ENCODE measurements at places on chromosomes 5 and 9.

DNA sequence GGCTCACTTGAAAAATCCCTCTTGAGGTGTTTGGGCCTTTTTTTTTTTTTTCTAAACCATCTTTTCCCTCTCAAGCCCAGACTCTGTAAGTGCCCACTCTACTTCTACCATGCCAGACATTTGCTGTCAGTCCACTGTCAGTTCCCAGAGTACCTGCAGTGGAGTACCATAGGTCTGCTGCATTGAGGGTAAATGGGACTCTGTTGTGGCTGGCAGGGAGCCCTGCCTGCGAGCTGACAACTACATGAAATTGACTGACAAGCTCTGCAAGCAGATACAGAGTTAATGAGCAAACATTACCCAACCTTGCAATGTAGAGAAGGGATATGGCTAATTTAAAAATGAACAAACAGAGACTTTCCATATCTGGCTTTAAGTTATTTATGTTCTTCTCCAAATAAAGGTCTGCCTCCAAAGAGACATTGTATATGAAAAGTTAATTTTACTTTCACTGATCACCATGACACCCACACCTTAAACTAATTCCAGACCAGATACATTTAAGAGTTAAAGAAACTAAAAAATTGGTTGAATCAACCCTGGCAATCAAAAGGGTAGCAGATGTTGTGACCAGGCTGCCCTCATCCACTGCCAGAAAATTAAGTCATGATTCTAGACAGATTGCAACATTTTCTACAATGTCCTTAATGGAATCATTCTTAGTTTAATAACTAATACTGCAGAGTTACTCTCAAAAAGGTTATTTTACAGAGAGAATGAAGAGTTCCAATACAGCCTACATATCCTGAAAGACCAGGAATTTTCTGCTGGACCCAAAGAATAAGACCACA, 100.4 kb upstream of the PAM start:
- DNase-seq, result peak; percentile 36

- DNase-seq, result no peak
Observed at GRCh38 chr5:151132963-151133362, 24.6 kb downstream of the ANXA6 start.

- DNase-seq, result no peak
Observed at GRCh38 chr9:26210338-26210851, 532.2 kb upstream of the TUSC1 start.

- DNase-seq, result no peak
Observed at GRCh38 chr9:1071730-1072129, 21.6 kb downstream of the DMRT2 start.

GRCh38 chr5:66850354-66851075, 254.3 kb downstream of the MAST4 start:
- DNase-seq, result peak; percentile 66

GRCh38 chr9:108156270-108156998, 666.9 kb upstream of the KLF4 start:
- no peak for DNase-seq

DNA sequence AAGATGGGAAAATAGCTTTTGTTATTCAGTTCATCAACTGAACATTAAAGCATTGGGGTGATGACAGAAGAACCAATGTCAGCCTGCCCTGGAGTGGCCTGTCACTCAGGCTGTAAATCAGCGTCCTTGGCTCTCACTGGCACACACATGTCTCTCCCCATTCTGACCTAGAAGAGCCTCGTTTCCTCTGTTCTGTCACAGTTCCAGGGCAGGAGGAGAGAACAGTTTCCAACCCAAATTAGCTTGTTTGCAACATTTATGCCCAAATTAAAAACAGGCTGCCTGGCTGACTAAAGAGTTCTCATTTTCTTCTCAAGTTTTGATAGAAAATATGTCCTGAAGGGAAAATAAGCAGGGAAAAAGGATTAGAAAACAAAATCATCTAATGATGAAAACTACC, 520.1 kb downstream of the CHSY3 start:
- DNase-seq, result peak; percentile 36

GRCh38 chr9:96449523-96449844, 485 bp upstream of the HABP4 start:
- DNase-seq, result peak; percentile 9

- no peak for DNase-seq
Observed at GRCh38 chr5:179380211-179381035, 35.2 kb upstream of the ADAMTS2 start.

- DNase-seq, result no peak
Observed at GRCh38 chr9:2955575-2955974, 111.7 kb upstream of the PUM3 start.

GRCh38 chr9:133769511-133770075, 31.4 kb upstream of the SARDH start:
- no peak for DNase-seq

All from fibroblast of gingiva (primary cell).